ENCODE measurements at places on chromosomes 12 and 14.
A peak's percentile ranks its signal among the peaks of the same experiment; 100 is the strongest.

DNA sequence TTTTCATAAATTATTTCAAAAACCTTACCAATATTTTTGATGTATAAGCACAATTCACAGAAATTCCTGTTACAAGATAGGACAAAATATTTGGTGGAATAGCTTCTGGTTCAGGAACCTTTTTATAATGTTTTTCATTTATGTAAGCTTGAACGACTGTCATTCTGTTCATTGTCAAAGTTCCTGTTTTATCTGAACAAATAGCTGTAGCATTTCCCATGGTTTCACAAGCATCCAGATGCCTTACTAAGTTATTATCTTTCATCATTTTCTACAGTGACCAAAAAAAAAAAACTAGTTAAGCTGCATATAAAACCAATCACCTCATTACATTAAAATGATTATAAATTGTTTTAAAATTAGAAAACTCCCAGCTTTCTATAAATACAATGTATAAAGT lies 87.1 kb downstream of the ATP2B1 start:
- DNase-seq = no peak

- no peak for DNase-seq
These were observed 242.7 kb downstream of the PRKD1 start for GRCh38 chr14:29684926-29685325.

DNA sequence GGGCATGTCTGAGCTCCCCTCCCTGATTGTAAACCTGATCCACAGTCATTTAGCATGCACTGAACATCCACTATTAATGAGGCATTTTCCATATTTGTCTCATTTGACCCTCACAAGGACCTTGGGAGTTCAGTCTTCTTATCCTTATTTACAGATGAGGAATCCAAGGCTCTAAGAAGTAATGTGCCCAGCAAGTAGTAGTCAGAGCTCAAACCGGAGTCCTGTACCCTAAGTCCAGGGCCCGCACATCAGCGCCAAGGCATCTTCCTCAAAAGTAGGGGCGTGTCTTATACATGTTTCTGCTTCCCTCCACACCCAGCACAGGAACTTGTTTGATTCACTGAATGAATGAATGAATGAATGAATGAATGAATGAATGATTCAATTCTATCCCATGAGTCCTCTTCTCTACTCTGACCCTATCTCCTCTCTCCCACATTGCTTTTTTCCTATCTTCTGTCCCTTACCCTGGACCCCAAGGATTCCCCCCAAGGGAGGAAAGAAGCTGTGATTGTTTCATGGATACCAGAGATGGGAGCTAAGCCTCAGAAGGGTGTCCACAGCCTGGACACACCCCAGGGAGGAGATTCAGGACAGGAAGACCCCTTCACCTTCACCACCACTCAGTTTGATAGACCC lies 21.8 kb upstream of the KRT8 start:
- DNase-seq = no peak

GRCh38 chr14:30252783-30253674 lies 305.9 kb upstream of the G2E3 start:
- DNase-seq = no peak

GRCh38 chr12:105330931-105331804 lies 677 bp downstream of the C12orf75 start:
- DNase-seq = peak; percentile 33

DNA sequence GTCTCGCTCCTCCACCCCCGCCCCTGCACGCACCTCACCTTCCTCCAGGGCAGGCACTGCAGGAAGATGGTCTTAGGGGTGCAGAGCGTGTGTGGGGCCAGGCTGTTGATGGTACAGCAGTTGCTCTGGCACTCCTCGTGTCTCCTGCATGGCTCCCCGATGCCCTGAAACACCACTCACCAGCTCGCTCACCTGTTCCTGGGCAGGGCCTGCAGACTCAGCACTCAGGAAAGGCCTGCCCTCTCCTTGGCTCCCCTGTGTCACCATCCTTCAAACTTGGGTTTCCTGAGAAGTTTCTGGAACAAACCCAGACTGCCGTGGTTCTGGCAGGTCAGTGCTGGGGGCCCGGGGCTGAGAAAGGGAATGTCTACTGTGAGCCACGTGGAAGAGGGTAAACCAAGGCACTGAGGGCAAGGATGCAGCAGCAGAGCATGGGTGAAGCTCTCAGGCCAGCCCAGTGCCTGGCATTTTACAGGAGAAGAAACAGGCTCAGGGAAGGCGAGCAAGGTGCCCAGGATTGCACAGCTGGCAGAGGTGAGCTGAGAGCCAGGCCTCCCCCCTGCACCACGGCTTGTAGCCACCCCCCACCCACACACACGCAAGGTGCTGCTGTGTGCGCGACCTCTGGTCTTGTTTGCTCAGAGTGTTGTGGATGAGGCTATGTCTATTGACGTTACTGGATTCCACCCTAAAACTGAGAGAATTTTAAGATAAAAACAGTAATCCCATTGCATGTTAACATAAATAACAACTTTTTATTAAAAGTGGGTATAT lies 5.5 kb downstream of the LRCOL1 start:
- no peak for DNase-seq

GRCh38 chr14:89179891-89180404 lies 237.1 kb downstream of the FOXN3 start:
- no peak for DNase-seq

- no peak for DNase-seq
These were observed 106.9 kb downstream of the PRKD1 start for GRCh38 chr14:29820785-29821184.

DNA sequence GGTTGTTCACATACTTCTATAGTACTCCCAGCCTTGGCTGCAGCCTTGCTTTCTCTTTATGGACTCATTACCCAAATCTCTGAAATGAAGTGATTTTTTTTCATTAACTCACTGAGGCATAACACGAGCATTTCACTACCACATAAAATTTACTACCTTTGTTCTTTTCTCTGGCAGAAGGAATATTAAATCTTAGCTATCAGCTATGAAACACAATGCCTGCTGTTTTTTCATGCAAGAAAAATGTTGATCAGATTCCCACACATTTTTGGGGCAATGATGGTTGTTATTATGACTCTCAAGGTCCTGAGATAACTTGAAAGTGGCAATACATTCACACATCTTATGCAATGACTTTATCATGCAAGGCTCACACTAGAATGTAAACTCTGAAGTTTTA lies 225.3 kb upstream of the ATP2B1 start:
- no peak for DNase-seq

DNA sequence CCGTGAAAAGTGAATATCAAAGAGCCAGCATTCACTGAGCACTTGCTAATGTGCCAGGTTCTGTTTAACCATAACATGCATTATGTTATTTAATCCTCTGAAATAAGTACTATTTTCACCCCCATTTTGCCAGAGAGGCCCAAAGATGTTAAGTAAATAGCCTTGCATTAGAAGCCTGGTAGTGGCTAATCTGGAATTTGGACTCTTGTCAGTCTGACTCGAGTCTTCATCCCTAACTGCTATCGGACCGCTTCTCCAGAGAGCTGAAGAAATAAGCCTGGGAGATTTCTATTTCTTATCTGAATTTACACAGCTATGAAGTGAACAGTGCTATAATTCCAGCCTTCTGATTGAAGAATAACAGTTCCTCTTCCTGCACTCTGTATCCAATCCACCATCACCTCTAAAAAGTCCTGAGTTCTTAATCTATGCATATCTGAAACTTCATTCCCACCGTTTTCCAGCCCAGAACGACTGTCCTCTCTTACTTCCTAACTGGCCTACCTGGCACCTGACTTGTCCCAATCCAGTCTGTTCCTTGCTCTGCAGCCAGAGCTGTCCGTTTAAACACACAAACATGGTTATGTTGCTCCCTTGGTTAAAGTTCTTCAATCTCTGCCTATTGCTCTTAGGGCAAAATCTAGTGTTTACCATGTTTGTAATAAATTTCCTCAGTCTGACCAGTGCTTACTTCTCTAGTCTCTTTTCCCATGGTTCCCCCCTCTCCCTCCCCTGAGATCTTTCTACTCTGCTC lies 2.3 kb downstream of the POLR3B start:
- DNase-seq = no peak

DNA sequence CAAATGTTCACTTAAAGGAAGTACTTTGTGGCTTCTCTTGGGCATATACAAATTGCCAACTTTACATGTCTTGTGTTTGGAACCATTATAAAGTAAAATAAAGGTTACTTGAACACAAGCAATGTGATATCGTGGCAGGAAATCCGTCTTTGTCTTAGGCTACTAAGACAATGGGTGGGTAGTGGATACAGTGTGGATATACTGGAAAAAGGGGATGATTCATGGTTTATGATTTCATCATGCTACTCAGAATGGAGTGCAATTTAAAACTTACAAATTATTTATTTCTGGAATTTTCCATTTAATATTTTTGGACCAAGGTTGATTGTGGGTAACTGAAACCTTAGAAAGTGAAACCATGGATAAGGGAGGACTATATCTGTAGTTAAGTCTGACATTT lies 48.4 kb downstream of the MYRFL start:
- DNase-seq = no peak

GRCh38 chr12:81360916-81361315 lies 283.0 kb downstream of the ACSS3 start:
- no peak for DNase-seq

- no peak for DNase-seq
These were observed 61.2 kb upstream of the FAM222A start for GRCh38 chr12:109652233-109652976.

- no peak for DNase-seq
These were observed 29.1 kb upstream of the TRIM9 start for GRCh38 chr14:51124029-51124428.

- DNase-seq = no peak
These were observed 18.1 kb downstream of the VDR start for GRCh38 chr12:47886510-47887240.

- no peak for DNase-seq
These were observed 6.1 kb downstream of the CHD8 start for GRCh38 chr14:21449899-21450216.

DNA sequence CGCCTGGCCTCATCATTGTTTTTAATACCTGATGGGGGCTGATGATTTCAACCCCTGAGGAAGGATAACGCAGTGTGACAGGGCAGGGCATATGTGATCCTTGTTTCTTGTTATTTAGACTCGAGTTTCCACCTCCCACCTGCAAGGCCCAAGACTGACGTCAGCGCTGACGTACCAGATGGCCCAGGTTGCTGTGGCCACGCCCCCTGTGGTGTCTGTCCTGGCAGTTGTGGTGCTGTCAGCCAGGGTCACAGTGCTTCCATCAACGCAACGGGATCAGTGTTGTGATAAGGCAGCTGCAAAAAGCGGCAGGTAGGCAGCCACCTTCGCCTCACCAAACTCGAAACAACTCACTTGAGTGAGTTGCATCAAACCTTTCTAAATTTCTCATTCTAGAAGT lies 18.4 kb downstream of the DDX51 start:
- no peak for DNase-seq

- DNase-seq = no peak
These were observed 75.2 kb downstream of the PITPNM2 start for GRCh38 chr12:123075646-123076171.

GRCh38 chr12:91496337-91496736 lies 313.7 kb upstream of the DCN start:
- no peak for DNase-seq

GRCh38 chr14:41280745-41281144 lies 325.9 kb upstream of the LRFN5 start:
- no peak for DNase-seq

DNA sequence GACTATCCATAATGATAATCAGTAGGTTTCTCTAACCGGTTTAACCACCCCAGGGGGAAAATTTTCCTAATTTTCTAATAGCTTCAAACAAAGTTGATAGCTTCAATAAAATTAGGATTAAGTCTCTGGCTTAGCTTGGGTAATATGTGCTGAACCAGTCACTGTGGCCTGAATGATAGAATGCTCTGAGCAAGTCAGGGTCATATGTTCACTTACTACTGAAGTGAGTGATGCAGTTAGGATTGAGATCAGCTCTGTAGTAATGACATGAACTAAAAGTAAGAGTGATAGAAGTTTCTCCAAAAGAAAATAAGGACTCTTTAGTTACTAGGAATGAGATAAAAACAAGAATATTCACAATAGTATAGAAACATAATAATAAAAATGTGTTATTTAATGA lies 32.6 kb downstream of the ETNK1 start:
- DNase-seq = no peak

- no peak for DNase-seq
These were observed 748 bp downstream of the MAPKAPK5 start for GRCh38 chr12:111842556-111843396.

DNA sequence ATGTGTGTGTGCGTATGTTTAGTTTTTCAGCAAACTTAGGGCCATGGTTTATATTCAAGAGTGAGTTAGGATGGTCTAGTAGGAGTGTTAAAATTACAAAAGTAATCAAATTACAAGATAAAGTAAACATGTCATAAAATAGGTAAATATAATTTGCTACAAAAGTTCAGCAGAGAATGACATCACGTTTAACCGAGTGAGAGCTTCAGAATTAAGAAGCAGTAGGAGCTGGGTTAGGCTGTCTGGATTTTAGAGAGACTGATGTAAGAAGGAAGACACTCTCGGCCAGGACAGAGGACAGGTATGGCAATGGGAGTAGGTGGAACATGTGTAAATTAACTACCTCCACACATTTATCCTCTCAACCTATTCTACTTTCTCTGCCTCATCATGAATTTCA lies 11.6 kb upstream of the MGST1 start:
- DNase-seq = no peak

DNA sequence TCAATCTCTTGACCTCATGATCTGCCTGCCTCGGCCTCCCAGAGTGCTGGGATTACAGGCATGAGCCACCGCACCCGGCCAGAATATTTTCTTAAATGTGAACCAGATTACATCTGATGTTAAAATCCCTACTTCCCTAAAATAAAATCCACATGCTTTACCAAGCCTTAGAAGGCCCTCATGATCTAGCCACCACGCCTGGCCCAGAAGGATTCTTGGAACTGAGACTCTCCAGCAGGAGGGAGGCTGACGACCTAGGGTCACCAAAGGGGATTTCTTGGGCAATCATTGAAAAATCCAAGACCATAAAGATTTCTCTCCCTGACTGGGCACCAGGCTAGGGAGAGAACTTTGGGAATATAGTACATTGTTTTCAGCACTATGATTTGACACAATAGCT lies 25.2 kb upstream of the RASSF3 start:
- no peak for DNase-seq

DNA sequence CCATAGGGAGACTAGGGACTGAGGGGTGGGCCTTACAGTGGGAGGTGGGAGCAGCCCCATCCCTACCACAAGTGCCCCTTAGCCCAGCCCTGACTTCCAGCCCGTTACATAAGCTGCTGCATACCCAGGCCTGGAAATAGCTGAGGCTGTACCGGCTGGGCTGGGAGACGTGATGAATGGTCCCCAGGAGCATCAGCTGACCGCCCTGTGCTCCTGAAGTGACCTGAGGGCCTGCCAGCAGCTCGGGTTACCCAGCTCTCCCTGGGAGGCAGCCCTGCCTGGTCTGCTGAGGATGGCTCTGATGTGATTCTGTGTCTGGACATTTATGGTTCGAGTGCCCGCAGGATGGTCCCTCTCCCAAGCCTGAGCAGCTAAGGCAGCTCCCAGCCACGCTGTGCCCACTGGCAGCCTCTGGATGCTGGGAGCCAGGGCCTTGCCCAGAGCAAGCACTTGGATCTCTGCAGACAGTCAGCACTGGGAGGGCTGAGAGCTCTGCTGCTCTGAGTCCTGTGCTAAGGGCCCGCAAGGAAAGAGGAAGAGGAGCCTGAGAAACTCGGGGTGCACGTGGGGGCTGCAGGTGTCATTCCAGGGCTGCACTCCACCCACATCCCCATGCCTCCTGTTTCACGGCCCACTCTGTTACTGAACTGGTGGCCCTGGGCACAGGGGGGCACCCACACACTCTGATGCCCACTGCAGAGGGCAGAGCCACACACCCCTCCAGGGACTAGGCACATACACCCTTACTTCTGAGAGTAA lies 20.5 kb downstream of the TAMALIN start:
- DNase-seq = no peak

Data from substantia nigra (tissue), 51 donors.